ENCODE measurements at places on chromosomes 13 and 19. TPM values are rescaled to one million over a fixed set of nuclear protein-coding genes. Genes with fewer than 3 reads are reported as not detected.

CACNG8 gene
- not detected for polyA plus RNA-seq

ZNF112 gene
- 0.07 TPM for polyA plus RNA-seq

- no peak for DNase-seq
Measured at GRCh38 chr13:108350579-108350978, 81.1 kb downstream of the TNFSF13B start.

- DNase-seq = no peak
Measured at GRCh38 chr19:46924874-46925547, 64.2 kb downstream of the ARHGAP35 start.

GRCh38 chr13:77470986-77471385, 64.5 kb upstream of the SCEL start:
- DNase-seq = no peak

GRCh38 chr13:59266478-59267063, 897.2 kb downstream of the DIAPH3 start:
- DNase-seq = no peak

DNA sequence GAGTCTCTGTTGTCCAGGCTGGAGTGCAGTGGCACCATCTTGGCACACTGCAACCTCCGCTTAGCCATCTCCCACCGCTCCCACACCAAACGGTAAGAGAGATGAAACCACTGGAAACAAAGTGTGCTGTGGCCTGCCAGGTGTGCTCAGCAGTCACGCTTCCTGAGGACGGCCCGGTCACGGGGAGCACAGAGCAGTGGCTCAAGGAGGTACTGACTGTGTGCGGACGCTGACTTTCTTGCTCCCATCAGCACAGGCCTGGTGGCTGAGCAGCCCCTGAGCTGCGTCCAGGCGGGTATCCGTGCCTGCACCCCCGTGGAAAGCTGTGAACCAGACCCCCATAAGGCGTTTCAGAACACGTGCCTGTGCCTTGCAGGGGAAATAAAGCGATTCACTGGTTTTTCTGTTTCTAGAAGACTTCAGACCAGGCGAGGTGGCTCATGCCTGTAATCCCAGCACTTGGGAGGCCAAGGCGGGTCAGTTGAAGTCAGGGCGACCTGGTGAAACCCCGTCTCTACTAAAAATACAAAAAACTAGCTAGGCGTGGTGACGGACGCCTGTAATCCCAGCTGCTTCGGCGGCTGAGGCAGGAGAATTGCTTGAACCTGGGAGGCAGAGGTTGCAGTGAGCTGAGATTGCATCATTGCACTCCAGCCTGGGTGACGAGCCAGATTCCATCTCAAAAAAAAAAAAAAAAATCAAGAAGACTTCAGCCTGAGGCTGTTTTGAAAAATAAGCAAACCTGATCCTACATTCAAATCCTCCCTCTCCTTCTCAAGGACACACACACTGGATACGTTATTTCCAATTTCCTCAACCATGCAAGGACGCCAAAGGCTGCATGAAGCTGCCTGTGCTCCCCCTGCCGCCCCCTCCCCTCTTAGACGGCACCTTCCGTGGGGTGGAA, 25.5 kb downstream of the ADPRHL1 start:
- no peak for DNase-seq

- no peak for DNase-seq
Measured at GRCh38 chr13:77874406-77874805, 44.2 kb downstream of the EDNRB start.

DNA sequence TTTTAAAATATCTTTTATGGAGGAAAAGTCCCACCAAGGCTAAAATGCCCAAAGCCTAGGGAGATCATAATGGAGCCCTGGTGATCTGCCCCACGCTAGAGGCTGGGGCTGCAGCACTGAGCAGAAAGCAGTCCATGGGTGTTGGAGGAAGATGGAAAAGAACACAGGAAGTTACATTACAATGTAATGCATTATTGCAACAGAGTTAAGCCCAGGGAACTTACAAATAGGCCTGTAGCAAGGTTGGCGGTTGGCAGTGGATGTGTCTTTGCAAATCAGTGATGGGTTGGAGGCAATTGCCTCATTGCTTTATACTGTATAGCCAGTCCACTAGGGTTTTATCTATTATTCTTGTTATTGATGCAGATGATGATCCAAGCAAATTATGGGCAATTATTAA, 399.9 kb downstream of the NDFIP2 start:
- DNase-seq = no peak

DNA sequence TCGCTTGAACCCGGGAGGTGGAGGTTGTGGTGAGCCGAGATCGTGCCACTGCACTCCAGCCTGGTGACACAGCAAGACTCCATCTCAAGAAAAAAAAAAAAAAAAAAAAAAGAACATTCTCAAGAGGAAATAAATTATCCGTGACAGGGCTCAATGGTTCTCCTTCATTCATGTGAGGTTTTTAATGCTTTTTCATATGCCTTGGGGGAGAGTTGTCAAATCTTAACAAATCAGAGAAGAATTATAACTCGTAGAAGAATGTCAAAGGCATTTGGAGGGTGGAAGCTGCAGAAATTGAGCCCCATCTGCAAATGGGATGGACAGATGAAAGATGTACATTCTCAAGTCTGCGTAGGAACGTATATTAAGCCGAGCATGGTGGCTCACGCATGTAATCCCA, 34.9 kb upstream of the HOMER3 start:
- no peak for DNase-seq

GRCh38 chr13:44188257-44188656, 185.4 kb upstream of the SERP2 start:
- DNase-seq = no peak

GRCh38 chr13:50417597-50417996, 402.4 kb downstream of the KCNRG start:
- no peak for DNase-seq

GRCh38 chr13:77891041-77891440, 27.6 kb downstream of the EDNRB start:
- DNase-seq = no peak

DNA sequence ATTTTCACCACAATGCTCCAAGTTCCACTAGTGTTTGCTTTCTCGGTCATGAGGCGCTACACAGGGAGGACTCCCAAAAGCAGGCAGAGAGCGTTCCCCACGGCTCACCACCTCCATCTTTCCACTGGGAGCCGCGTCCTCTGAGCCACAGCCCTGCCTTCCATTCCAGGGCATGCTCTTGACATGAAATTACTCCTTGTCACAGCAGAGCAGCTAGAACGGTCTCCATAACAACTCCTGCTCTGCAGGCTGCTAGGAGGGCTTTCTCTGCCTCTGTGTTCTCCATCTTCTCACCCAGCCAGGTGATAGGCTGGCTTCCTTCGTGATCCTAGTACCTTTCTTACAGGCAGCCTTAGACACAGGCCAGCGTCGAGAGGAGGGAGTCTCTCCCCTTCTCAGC, 171.8 kb upstream of the UBL3 start:
- no peak for DNase-seq

- DNase-seq = no peak
Measured at GRCh38 chr19:35973487-35973886, 21.5 kb upstream of the SDHAF1 start.

GRCh38 chr13:25872481-25873241, 179.2 kb downstream of the SHISA2 start:
- DNase-seq = no peak
